Tibial nerve (tissue), 4 donors: ENCODE measurements at places on chromosomes 4 and X. TPM values are rescaled to one million over a fixed set of nuclear protein-coding genes. Genes with fewer than 3 reads are reported as not detected.

- no peak for DNase-seq
Observed at GRCh38 chr4:38489924-38490639, 173.9 kb upstream of the KLF3 start.

DNA sequence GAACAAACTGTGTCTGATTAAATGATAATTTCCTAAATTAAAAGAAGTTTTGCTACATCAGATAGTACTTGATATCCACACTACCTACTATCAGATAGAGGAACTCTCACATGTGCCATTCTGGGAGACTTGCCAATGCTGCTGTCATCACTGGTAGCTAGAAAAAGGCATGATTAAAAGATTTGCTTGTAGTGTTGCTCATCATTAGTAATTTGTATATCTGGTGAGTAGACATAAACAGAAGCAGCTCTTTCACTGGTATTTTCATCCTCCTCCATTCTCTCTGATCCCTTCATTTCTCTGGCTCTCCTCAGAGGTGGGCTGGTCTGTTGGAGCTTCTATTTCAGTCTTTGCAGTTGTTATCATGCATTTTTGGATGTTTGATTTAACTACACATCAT lies 56.0 kb downstream of the SPRY1 start:
- peak; percentile 83 for DNase-seq

GRCh38 chr4:158609116-158609515 lies 62.6 kb downstream of the C4orf46 start:
- DNase-seq, result no peak

DNA sequence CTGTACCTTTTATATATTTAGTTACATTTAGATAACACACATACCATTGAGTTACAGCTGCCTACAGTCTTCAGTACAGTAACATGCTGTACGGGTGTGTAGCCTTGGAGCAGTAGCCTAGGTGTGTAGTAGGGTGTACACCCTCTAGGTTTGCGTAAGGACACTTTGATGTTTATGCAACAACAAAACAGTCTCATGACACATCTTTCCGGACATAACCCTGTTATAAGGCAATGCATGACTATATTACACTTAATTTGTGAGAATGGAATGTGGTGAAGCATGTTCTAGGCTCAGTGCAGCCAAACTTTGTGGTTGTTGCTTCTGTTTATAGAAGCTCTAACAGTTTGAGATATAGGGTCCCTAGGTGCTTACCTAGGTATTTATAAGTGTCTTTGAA lies 65.4 kb downstream of the SPRY1 start:
- no peak for DNase-seq

DNA sequence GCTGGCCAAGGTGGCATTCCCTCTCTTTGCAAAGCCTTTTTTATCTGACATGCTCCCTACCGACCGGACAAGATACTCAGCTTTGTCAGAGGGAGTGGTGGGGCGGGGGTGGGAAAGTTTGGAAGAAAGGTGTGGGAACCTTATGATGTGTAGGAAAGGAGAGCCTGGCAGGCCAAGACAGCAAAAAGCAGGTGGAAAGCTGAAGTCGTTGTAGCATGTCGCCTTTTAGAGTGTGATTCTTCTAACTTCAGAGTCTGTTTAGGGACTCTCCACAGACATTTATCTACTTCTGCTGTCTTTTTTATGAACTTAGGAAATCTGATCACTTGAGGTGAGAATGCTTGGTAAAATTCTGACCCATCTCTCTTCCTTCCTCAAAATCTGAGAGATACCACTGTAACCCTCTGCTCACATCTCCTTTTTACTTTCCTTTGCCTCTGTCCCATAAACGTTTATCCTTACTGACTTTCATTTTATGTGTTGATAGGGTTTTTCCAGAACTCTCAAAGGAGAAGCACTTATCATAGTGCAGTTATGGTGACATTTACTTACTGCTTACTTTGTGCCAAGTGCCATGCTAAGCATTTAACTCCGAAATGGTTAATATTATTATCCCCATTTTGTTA lies 8.2 kb upstream of the RUFY3 start:
- DNase-seq, result no peak

- DNase-seq, result no peak
Observed at GRCh38 chr4:176845636-176846035, 52.9 kb upstream of the VEGFC start.

DNA sequence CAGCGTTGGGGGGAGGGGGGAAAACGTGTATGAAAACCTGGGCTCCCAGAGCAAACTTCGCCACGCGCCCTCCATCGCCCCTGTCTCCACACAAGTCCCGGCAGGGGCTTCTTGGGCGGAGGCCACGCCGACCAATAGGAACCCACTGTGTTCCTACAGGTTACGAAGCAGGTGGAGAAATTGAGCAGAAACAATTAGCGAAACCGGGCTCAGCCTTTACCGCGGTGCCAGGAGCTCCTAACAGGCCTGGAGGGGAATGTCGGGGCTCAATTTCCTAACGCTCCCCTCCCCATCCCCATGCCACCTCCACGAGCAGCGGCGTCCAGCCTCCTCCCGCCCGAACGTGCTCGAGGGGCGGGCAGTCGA lies 589 bp upstream of the KIT start:
- no peak for DNase-seq

DNA sequence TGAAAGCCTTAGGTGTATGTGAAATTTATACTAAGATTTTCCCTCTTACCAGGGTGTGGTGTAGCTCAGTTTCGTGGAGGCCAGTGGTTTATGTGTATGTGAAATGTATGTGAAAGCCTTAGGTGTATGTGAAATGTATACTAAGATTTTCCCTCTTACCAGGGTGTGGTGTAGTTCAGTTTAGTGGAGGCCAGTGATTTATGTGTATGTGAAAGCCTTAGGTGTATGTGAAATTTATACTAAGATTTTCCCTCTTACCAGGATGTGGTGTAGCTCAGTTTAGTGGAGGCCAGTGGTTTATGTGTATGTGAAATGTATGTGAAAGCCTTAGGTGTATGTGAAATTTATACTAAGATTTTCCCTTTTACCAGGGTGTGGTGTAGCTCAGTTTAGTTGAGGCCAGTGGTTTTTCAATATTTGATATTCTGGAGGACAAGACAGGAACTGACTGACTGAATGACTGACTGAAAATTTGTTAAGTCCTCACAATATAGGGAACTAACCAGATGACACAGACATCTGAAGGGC lies 143.7 kb downstream of the NEXMIF start:
- DNase-seq, result no peak

DNA sequence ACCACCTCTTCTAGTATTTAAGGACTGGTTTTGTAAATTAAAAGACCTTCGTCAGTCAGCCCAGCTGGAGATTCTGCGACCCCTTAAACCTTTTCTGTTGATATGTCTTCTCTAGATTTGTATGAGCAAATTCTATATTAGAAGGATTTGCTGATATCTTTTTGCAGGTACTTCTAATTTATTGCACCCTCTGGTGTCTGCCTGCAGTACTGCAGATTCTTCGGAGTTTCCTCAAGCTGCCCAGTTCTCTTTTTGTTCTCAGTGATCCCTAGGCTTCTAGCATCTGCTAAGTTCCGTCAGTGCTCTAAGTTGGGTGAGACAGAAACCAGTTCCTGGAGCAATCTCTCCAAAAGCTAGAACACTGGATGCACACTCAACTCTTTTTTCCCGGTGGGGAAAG lies 545.2 kb downstream of the C4orf33 start:
- DNase-seq, result peak; percentile 32

GRCh38 chr4:22488106-22488505 lies 27.8 kb downstream of the ADGRA3 start:
- no peak for DNase-seq

The EVC2 gene
- 29.1 TPM for total RNA-seq

The L1CAM gene
- 43.0 TPM for total RNA-seq

The MTTP gene
- total RNA-seq, result not detected

The CABS1 gene
- not detected for total RNA-seq

The SLC26A1 gene
- 0.21 TPM for total RNA-seq

The SNCA gene
- total RNA-seq, result 73.7 TPM

The RCHY1 gene
- total RNA-seq, result 11.2 TPM

The MAGEE2 gene
- not detected for total RNA-seq

The FOXP3 gene
- total RNA-seq, result 0.20 TPM
